ENCODE measurements at places on chromosomes 3 and 15.

DNA sequence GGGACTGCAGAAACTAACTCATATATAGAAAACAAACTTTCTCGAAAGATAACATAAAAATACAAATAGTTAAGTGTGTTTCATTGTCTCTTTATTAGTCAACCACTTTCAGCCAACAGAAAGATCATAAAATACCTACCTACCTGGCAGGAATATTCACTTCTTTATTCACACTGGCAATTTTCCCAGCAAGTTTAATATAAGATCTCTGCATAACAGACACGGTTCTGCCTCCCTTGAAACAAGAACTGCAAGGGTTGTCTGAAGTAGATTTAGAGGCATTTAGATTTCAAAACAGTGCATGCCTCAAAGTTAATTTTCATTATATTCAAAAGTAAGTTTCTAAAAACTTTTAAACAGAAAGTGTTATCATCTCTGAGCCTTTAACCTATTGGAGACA is 7.1 kb downstream of the NPTN start:
- no peak for DNase-seq

DNA sequence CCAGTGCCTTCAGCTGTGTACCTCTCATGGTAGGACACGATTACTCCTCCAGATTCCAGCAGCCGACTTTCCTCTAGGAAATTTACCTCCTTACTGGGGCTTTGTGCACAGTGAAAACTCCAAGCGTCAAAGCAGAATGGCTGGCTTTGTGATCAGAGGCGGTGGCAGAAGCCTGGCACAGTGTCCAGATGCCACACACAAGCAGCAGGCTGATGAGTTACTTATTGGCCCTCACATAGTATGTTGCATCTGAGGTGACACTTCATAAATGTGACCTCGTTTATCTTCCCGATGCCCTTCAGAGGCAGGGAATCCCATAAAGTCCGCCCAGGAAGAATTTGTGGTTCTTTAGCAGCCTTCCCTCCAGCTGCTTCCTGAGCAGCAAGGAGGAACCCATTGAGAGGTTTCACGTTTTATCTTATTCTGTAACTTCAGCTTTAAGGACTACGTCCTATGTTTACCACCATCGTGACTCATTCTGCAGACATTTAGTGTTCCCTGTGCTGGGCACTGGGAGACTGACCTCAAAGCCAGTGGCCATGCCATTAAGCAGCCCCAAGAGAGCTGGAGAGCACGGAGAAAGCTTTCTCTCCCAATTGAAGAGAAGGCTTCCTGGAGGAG is 107.1 kb upstream of the C15orf61 start:
- DNase-seq: no peak

DNA sequence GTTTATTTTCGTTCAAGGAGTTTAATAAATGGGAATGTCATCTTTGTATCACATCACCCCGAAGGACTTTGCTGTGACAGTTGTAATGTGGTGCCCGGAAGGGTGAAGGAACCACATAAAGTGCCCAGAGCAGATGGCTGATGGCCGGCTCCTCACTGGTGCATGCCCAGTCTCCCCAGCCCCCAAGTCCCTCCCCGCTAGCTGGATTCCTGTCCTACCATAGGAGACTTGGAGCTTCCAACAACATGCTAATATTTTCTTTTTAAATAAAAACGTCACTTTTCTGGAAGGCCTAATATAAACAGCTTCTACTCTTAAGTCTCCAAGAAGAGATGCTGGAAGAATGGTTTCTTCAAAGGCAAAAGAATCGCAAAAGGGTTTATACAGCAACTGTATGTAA is 273.9 kb upstream of the LRTM1 start:
- no peak for DNase-seq

DNA sequence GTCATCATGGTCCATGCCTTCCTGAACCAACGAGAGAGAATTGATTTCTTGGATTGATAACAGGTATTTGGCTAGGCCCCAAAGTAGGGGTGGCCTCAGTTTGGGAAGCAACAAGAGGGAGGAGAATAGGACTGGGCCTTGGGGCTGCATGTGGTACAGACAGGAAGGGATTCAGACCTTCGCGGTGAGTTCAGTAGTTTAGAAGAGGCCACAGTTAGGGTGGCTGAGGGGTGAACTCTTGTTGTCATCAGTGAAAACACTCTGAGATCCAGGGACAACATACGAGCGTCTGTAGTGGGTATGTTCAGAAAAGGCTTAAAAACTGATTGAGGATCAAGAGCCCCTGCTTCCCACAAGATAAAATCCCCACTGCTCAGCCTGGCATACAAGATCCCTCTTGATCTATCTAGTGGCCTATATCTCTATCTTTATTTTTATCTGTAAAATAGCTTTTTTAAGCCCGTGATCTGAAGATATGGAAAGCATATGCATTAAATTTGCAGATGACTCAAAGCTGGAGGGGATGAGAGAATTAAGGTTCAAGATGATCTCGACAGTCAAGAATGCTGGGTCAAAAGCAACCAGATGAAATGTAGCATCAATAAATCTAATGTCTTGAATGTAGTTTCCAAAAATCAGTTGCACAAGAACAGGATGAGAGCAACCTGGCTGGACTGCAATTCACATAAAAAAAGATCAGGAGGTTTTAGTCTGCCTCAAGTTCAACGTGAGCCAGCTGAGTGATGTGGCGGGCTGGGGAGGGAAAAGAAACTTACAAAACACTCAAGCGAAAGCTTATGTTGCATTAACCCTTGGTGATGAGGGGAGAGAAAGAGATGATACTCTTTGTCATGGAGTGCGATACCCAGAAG is 221.1 kb upstream of the TLE3 start:
- no peak for DNase-seq

DNA sequence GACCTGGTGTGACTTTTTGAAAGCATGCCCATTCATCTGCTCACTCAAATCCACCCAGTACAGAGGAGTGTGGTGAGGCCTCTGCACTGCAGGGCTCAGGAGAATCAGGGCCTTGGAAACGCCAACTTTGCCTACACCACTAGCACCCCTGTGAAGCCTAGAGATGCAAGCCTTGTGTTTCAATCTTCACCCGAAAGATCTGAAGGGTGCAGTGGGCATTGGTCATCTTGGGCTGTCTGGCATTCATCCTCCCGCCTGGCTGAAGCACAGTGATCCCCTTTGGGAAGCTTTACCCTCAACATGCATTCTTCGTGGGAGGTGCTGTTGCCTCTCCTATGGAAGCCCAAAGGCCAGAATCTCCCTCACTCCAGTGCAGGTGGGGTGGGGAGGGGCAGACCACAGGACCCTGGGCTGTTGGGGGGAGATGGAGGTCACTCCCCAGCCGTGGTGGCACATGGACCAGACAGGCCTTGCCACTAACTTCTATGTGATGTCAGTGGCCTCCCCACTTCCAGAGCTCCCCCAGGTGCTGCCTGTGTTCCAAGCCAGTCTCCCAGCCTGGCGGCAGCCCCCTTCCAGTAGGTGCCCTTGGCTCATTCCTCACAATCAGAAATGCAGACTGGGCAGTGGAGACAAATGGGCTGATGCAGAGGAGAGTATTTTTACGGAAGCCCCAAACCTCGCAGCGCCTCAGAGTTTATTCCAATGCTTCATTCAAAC is 92.5 kb downstream of the ADAMTS17 start:
- no peak for DNase-seq
